Stimulated activated CD4-positive, alpha-beta T cell treated with anti-CD3 and anti-CD28 coated beads, Interleukin-1b, Interleukin-23, amount 100 ng/mL, for 1 hour (primary cell): ENCODE measurements at places on chromosomes 7 and 10.

- DNase-seq, result no peak
Measured at GRCh38 chr7:95904099-95904498, 131.7 kb downstream of the DYNC1I1 start.

DNA sequence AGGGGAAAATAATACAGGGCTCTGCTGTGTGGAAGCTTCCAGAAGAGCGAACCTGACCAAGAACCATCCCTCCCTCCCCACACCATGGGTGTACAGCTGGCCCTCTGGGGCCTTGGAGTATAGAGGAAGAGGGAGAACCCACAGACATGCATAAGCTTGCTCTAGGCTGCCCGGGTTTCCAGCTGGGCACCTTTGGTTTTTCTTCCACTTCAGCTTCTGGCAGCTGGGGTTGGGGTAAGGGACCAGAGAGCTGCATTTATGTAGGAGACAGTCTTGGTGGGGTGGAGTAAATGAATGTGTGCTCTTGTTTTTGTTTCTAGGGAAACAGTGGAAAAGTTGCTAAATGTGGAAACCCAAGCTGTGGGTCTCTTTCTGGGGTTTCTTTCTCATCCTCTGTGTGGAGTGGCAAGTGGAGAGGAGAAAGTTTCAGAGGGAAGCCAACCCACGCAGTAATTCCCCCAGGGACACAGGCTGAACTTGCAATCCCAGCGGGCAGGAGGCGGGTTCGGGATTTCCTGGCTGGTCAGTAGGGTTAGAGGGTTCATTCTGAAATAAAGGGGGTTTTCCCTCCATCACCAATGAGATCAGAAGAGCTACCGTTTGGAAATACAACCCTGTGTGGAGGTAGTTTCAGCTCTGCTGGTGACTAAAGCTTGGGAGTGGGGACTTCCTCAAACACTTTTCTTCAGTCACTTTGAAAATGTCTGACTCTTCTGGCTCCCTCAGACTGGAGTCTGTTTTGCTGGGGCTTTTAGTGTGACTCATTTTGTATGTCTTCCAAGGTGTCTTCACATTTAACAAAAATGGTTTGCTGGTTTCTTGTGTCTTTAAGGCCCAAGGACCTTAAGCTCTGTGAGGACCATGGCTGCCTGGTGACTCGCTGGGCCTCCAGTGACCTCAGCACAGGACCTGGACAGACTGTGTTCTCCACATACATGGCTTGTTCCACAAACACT, 22.2 kb upstream of the SRGN start:
- no peak for DNase-seq

DNA sequence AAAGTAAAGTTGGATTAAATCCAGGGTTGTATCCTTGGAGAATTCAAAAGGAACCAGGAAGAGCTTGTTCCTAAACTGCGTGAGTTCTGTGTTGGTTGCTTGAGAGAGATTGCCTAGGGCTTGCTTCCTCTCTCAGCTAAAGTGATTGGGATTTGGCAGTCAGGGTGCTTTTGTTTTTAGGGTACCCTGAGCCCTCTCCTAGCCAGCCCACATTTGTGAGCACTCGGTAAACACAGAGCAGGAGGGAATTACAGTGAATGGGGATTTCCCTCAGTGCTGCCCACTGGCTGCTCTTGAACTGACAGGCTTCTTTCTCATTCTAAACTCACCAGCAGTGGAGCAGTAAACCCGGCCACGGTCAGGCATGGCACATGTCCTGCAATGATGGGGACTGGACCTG, 146.9 kb downstream of the TPST1 start:
- DNase-seq, result no peak

GRCh38 chr7:40921589-40922315, 781.1 kb downstream of the INHBA start:
- no peak for DNase-seq

GRCh38 chr10:127135844-127136577, 60.4 kb downstream of the INSYN2A start:
- no peak for DNase-seq

GRCh38 chr7:106071356-106071998, 40.6 kb downstream of the SYPL1 start:
- DNase-seq, result no peak

GRCh38 chr7:90701021-90701420, 104.9 kb downstream of the CDK14 start:
- DNase-seq, result no peak

GRCh38 chr10:18582803-18583202, 68.6 kb downstream of the NSUN6 start:
- DNase-seq, result no peak

DNA sequence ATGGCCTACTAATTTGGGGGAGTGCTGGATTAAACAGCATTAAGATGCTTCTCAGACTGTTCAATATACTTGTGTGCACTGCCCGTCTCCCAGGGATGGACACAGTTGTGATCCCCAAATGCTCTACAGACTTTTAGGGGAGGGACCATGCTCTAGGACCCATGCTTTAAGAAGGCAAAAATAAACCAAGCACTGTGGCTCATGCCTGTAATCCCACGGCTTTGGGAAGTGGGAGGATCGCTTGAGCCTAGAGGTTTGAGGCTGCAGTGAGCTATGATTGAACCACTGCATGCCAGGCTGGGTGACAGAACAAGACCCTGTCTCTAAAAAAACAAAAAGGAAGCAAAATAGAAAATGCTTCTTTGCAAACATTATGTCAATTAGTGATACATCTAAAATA, 102.6 kb downstream of the VOPP1 start:
- DNase-seq, result no peak

GRCh38 chr10:59512951-59513350, 150.6 kb upstream of the FAM13C start:
- DNase-seq, result no peak

- no peak for DNase-seq
Measured at GRCh38 chr7:37047260-37047659, 323.0 kb upstream of the AOAH start.

GRCh38 chr10:44044549-44044948, 340.3 kb downstream of the CXCL12 start:
- no peak for DNase-seq

DNA sequence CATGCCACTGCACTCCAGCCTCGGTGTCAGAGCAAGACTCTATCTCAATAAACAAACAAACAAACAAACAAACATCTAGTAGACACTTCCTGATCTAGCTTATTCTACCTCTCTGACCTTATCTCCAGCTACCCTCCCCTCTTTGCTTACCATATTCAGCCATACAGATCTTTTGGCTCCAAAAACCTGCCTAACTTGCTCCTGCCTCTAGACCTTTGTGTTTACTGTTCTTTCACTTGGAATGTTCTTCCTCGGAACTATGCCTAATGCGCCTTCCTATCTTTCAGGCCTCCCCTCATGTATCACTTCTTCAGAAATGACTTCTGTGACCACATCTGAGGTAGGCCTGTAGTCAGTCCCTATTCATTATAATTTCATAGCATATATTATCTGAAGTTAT, 20.3 kb upstream of the WNT8B start:
- no peak for DNase-seq

DNA sequence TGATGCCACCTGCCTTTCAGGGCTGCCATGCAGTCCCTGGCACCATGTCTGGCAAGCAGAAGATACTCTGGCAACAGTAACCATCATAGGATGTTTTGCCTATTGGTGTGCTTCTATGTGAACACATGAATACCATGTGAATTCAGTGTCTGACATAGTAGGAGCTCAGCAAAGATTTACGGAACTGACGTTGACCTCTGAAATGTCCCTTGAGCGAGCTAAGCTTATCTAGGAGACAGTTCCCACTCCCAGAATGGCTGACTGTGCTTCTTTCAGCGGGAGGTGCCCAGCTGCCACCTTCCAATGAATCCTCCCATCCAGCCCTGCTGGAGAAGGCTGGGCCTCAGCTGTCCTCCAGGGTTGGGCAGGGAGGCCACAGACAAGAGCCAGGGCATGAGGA, 71.2 kb upstream of the LRRC18 start:
- DNase-seq, result no peak

DNA sequence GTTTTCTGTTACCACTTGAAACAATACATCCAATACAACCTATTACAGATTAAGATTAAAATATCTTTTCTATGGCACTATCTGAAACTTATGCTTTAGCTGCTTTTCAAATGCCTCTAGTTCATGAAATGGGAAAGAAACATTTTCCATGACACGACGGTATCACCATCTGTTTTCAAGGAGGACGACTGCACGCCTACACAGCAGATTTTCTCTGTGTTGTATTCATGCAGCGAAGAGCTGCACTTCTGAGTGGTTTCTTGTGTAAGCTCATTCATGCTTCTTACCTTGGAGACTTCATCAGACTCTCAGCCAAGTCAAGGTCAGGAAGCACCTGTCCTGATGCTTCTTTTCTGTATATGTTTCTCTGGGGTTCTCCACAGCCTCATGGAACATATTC, 179.2 kb downstream of the DYNC1I1 start:
- no peak for DNase-seq

DNA sequence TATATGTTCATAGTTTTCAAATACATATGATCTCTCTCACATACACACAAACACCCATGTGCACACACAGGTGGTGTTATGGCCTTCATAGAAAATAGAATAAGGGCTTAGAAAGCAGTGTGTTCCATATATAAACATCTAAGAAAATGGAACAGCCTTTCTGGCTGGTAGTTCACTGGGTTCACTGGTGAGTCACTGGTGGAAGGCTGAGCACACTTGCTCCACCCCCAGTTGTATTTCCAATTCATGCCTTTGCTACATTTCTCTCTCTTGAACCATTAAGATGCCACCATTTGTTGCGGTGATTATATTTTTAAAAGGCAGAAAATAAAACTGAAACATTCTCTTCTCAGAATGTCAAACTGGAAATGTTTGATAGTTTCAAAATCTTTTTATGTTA, 252.1 kb downstream of the GLI3 start:
- no peak for DNase-seq

DNA sequence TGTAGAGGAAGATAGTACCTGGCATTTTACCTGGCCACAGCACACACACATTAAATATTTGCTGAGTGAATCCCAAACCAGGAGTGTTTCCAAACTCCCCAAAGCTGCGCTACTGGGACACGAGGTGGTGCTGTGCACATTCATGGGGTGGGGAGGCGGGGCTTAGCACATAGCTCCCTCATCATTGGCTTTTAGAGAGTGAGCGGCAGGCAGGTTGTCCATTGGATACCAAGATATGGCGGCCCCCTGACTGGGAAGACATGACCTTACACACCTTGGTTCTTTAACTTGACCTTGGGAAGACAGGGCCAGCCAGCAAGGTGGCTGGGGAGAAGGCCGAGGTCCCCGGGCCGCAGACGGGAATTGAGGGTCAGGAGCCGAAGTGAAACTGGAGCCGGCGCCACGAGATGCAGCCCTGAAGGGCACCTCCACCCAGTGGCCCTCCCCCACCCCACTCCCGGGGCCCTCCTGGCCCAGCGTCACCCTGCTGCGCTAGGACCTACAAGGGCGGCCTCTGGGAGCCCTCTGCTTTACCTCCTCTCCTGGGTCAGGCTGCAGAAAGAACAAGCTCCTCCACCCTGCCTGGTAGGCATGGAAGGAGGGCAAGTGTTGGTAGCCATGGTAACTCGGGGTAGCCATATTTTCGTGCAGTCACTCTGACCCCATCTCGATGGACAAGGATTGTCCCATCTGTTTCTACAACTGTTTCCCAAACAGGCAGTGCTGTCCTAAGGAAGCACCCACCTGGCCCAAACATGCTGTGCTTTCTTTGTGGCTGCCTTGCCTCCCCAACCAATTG, 24.0 kb downstream of the TMEM176A start:
- no peak for DNase-seq

DNA sequence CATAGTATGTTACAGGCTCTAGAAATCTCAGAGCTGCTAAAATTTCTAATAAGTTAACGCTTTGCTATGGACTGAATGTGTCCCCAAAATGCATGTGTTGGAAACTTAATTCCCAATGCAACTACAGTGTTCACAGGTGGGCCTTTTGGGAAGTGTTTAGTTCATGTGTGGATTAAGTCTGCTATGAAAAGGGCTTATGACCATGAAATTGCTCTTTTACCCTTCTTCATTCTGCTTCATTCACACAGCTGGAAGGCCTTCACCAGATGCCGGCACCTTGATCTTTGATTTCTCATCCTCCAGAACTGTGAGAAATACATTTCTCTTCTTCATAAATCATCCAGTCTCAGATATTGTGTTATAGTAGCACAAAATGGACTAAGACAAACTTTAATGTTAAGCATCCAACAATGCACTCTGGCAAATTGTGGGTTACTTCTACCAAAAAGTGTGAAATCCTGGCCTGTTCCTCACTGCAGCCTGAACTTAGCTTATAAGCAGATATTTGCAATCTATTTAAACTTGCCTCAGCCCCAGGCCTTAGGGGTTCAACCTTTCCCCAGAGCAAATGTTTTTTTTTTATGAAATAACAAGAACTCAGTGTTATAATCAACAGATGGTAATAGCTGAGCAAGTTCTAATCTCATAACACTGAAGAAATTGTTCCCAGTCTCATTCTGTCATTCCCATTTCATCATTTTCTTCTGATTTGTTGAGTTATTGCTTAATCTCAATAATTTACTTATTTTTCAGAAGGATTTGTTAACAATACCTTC, 523.6 kb downstream of the KIF20B start:
- DNase-seq, result no peak

DNA sequence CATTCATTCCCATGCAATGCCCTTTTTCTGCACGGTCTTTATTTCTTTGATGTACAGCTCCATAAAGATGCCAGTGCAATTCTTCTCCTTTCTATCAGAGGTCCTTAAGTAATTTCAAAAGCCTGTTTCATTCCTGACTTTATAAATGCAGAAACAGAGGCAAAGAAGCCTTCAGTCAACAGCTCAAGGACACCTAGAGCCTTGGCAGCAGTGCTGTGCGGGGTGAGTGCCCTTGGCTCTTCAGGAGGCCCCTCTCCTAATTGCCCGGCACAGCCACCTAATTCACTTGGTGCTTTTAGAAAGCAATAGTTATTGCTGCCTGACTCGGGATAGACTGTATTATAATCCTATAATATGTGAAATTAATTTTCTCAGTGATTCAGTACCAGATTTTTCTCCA, 169.6 kb upstream of the KLF6 start:
- DNase-seq, result no peak

- no peak for DNase-seq
Measured at GRCh38 chr10:11164551-11164802, 146.8 kb downstream of the CELF2 start.

GRCh38 chr10:103658049-103658577, 164.6 kb downstream of the NEURL1 start:
- no peak for DNase-seq

- no peak for DNase-seq
Measured at GRCh38 chr7:80403686-80404241, 108.1 kb downstream of the GNAT3 start.

GRCh38 chr10:2980791-2981360, 86.5 kb upstream of the PFKP start:
- DNase-seq, result no peak

GRCh38 chr7:47421456-47421855, 160.5 kb downstream of the TNS3 start:
- DNase-seq, result no peak

DNA sequence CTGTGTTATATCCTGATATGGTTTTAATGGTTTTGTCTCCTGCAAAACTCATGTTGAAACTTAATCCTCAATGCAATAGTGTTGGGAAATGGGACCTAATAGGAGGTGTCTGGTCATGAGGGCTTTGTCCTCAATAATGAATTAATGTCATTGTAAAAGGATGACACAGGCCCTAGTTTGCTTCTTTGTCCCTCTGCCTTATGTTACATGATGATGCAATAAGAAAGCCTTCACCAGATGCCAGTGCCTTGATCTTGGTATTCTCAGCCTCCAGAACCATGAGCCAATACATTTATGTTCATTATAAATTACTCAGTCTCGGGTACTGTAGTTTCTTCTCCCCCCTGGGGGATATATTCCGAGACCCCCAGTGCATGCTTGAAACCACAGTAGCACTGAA, 1247.4 kb upstream of the SORCS1 start:
- no peak for DNase-seq

- DNase-seq, result no peak
Measured at GRCh38 chr7:5776894-5777660, 4.4 kb downstream of the RNF216 start.
